Globus pallidus (tissue), 1 donor: ENCODE measurements at places on chromosomes 1 and 21.

DNA sequence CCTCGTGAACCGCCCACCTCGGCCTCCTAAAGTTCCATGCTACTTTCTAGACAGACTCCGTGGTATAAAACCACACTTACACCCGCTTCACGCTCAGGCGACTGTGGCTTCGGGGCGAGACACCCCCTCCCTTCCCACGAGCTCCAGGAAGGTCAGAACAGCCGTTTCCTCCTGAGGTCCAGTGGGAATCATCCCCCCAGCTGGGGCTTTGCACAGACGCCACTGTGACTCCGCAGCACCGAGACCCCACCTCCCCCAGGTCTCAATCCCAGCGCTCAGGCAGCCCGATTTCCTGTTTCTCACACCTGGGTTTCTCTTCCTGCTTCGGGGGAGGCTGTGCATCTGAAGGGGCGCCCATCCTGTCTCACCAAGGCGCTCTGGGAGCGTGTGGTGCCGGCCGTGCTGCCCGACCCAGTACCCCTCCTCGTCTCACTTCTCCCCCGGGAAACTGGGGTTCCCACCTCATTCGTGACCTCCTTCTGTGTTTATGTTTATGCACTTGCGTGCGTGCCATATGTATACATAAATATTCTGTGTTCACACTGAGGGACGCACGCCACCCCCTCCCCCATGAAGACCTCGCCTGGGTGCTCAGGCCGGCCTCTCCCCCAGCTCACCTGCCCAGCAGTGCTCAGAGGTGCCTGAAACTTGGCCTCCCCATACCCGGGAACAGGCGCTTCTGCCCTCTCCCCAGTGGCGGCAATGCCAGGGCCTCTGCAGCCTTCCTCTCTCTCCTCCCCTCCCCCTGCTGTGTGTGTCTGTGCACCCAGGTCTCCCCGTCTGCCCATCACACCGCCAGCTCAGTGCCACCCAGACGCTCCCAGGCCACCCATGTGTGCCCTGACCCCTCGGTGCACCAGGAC, 14.6 kb downstream of the SLC35E2B start:
- DNase-seq = no peak

- no peak for DNase-seq
Measured at GRCh38 chr1:5506634-5507033, 485.6 kb downstream of the NPHP4 start.

DNA sequence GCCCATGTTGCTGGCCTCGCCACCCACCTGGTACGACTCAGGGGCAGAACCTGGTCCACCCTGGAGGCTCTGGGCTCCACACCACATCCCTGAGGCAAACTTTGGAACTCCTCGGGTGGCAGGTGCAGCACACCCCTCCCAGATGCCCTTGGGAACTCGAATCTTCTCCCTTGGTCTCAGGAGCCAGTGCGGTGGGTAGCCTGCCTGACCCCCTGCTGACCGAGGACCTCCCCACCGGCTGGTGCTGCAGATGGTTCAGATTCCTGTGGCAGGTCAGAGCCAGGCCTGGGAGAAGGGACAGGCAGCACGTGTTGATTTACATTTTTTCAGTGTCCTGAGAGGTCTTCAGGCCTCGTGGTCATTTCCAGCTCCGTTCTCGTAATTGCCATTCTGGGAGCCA, 6.3 kb upstream of the CFAP410 start:
- DNase-seq = no peak

DNA sequence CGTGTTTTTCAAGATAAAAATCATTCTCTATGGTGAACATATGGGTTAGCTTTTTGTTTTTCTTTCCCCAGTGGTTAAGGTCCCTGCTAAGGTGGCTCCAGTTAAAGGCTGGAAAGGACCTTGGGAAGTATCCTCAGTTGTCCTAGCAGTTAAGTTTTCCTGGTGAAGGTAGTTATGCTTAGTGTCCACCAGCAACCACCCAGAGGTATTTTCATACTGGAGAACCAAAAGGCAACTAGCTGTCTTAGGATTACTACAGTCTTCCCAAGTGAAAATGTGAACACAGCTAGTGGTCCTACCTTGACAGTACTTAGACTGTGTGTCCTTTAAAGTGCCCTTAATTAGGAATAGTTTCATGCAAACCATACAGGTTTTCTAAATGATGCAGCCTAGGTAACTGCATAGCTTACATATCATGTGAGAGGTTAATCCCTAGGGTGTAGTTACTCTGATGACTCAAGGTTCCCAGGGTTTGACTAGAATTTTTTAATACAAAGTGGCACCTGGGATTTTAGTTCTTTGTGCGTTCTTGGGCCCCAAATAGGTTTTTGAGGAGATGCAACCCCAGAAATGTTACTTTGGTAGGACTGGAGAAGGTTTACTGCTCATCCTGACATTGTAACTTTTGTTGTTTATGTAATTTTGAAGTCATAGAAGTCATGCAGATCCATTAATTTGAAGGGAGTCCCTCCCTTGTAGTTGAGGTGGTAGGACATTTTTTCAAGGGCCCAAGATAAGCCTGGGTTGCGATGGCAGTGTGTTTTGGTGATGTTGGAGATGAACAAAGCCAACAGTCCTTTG, 36.5 kb downstream of the YY1AP1 start:
- DNase-seq = no peak

DNA sequence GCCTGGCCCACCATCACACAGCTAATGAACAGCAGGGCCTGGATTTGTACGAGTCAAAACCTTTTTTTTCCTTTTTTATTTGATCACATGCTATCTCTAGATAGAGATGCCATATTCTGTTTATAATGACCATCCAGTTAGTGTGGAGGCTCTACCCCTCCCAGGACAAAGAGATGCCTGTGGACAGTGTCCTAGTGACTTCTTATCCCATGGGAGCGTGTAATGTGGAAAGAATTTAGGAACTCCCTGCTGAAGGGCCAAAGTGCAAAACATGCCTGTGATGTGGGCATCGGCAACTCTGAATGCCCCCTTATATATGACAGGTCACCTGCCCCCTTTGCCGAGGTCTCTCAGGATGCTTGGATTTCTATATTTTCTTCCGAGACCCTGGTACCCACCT, 292.2 kb downstream of the RRAGC start:
- DNase-seq = no peak

GRCh38 chr1:76948846-76949245, 81.6 kb downstream of the ST6GALNAC5 start:
- DNase-seq = no peak

- DNase-seq = no peak
Measured at GRCh38 chr1:204463125-204464060, 31.2 kb downstream of the PIK3C2B start.

- no peak for DNase-seq
Measured at GRCh38 chr21:37764691-37765090, 151.6 kb downstream of the KCNJ6 start.

- no peak for DNase-seq
Measured at GRCh38 chr1:37951041-37951782, 4.4 kb upstream of the INPP5B start.

DNA sequence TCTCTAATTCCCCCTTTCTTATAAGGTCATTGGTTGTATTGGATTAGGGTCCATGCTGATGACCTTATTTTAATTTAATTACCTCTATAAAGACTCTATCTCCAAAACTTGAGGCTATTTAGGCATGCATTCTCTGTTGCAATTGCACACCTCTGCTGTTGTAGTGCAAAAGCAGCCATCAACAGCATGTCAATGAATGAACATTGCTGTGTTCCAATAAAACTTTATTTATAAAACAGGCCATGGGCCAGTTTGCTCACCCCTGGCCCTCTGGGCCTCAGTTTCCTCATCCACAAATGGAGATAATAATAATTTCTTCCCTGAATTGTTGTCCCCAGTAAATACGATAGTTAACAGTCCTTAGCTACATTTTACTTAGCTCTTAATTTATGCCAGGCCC, 100.4 kb upstream of the USP24 start:
- no peak for DNase-seq

- DNase-seq = no peak
Measured at GRCh38 chr1:85654066-85654782, 54.0 kb downstream of the ZNHIT6 start.
